Fibroblast of skin of abdomen (primary cell): ENCODE measurements at places on chromosomes 1 and 21.
A peak's percentile ranks its signal among the peaks of the same experiment; 100 is the strongest.

DNA sequence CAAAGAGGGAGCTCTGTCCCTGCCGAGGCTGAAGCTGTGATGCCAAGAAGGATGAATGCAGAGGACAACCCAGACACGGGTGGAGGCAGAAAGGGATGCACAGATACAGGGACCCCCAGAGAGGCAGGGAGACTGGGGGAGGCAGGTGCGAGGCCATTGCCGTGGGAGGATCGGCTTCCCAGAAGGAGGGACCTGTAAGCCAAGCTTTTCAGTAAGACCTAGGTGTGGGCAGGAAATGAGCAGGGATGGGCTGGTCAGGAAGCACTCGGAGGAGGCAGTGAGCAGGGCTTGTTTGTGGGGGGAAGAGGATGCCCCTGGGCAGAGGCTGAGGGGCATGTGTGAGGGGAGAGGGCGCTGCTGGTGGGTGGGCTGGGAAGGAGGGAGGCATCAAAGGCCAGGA lies 67.7 kb upstream of the WNT4 start:
- no peak for DNase-seq

- no peak for DNase-seq
These were observed 1.1 kb downstream of the ZMYM1 start for GRCh38 chr1:35080171-35080854.

DNA sequence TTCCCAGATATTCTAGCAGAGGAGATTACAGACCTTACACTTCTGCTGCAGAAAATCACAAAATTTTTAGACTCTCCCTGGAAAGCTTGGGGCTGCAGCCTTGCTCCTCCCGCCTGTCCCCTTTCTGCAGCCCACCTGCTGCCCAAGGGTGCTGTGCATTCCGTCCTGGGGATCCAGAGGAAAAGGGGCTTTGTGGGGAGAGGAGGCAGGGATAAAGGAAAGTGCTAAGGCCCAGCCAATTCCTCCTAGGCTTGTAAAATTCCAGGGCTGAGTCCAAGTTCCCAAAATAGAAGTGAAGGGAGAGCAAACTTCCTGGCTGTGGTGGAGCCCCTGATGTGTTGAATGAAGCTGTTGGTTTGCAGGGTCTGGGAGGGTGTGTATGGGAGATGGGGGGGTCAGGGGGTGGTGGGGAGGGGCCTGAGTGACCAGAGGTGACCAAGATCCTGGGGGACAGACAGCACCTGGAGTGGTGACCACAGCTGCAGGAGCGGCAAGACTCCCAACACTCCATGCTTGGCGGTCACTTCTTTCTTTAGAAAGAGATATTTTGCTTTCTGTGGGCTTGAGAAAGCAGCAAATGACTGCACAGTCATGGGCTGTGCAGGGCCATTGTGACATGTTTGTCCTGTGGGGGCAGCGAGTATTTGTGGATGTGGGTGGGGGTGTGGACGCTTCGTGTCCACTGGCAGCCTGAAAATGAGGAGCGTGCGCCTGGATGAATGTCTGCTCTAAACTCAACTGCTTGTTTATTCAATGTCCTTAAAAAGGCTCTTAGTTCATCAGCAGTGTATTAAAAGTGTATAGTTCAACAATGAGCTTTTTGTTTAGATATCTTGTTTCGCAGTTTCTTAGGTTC lies 68.4 kb downstream of the TLR5 start:
- no peak for DNase-seq

GRCh38 chr1:57217905-57218304 lies 206.0 kb downstream of the DAB1 start:
- no peak for DNase-seq

DNA sequence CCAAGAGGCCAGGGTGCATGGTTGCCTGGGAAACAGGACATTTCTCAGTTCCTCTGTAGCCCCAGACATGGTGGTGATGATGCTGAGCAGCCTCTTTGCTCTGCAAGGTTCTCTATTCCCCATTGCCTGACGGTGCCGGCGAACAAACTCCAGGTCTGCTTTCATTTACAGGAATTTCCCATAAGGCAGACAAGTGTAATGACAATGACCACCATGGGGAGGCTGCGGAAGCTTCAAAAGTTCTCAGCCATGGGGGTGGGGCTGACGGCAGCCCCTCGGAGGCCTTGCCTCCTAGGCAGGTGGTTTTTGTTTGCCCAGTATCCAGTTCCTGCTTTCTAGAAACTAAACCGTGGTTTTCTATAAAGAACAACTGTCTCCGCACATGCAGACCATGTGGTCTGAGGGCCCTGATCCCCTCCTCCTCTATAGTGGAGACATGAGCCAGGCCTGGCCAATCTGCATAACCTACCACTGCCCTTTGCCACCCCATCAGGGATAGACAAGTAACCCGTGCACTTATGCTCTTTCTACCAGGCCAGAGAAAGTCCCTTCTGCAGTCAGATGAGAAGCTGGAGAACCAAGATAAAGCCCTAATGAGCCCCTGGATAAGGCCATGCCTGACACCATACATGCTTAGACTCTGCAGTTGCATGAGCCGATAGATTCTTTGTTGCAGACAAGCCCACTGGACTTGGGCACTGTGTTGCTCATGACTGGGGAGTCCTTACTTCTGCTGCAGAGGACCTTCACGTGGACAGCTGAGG lies 54.1 kb downstream of the LDLRAD2 start:
- DNase-seq: no peak

- DNase-seq: peak; percentile 67
These were observed 28.7 kb downstream of the KCNA3 start for GRCh38 chr1:110645821-110646735.

DNA sequence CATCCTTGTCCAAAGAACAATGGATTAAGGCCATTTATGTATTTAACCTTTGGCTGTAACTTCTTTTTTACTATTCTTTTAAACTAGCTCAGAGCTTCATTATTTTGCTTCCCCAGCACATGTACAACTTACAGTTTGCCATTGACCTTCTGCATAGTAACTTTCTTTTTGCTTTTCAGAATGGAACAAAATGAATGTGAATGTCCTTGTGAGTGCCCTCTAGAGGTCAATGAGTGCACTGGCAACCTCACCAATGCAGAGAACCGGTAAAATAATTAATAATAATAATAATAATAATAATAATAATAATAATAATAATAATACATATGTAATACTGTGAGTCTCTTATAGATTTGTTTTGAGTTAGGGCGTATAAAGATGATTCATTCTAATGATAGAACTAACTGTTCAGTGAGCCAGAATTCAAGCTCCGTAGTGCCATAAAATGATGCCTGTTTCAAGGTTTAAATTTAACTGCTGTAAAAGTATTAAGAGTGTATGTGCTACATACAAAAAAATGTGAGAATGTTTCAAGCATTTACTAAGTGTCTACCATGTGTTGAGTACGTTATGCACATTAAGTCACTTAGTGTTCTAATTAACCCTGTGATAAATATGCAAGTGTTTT lies 69.0 kb upstream of the RAVER2 start:
- DNase-seq: no peak

DNA sequence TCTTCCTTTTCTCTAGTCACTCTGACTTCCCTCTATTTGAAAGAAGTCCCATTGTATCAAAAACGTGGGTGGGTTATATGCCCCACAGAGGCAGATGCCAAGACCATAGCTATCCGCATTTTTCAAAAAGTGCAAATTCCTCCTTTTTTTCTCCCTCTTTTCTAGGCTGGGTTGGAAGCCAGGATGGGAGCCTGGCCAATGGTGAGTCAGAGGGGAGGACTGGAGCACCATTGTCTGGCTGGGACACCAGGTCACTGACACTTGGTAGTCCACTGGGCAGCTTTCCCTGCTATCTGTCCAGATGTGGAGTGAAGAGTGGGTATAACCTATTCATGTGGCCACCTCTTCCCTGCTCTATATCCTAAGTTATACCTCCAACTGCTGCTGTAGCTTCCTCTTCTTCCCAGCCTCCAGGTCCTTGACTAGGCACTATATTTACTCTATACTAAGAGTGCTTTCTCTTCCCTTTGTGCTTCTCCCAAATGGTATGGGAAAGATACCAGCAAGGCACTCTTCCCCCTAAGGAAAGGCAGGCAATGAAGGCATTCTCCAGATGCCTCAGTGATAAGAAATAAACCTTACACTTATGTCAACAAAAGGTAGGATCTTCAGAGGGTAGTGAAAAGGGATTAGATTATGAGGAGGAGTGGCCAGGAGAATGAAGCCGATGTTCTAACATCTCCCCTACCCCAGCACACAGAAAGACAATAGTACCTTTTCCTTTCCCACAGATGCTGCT lies 12.9 kb downstream of the PI4KB start:
- peak; percentile 75 for DNase-seq

- DNase-seq: peak; percentile 28
These were observed 43.1 kb downstream of the WARS2 start for GRCh38 chr1:119097380-119097779.

GRCh38 chr1:203089651-203090045 lies 3.8 kb upstream of the MYOG start:
- no peak for DNase-seq

DNA sequence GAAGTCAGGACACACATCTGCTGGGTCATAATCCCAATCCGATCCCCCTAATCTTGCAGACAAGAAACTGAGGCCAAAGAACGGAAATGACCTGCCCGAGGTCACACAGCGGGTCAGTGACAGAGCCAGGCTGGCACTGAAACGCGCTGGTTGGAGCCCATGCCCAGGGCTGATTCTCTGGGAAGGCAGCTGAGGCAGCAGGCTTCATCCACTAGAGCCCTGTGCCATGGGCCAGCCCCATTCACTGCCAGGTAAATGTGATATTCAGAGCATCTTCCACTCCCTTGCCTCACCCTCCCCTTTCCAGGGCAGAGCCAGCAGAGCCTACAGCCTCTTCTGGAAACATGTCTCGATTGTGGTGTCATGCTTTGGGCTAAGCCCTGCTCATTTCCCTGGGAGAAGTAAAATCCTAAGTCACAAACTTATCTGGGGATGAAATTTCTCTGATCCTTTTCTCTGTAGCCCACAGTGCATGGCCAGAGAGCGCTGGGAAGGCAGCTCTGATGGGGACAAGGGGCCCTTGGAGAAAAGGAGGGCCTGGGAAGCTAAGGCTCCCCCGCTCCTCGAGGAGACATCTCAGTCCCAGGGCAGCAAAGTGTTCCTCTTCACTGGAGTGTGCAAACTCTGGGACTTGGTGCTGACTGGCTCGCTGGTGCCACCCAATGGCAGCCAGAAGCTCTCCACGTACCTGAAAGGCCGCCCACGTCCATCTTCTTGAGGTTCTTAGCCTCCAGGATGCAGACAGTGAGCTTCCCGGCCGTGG lies 110.4 kb downstream of the SYT2 start:
- DNase-seq: peak; percentile 83

DNA sequence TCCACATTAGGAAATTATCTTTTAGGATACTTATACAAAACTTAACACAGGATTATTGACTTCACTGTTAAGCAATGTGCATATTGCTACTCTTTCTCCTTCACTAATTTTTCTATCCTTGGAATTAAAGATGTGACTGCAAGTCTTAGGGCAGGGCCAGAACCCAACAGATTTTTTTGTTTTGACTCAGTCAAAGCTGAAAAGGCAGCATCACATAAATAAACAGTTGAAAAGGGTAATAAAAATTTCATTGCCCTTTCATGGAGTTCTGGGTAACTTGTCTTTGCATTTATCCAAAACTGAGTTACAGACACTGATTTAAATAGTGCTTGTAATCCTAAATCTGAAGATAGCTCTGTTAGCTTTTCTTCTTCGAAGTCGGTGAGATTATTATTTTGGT lies 1.9 kb upstream of the TMEM35B start:
- DNase-seq: peak; percentile 13

DNA sequence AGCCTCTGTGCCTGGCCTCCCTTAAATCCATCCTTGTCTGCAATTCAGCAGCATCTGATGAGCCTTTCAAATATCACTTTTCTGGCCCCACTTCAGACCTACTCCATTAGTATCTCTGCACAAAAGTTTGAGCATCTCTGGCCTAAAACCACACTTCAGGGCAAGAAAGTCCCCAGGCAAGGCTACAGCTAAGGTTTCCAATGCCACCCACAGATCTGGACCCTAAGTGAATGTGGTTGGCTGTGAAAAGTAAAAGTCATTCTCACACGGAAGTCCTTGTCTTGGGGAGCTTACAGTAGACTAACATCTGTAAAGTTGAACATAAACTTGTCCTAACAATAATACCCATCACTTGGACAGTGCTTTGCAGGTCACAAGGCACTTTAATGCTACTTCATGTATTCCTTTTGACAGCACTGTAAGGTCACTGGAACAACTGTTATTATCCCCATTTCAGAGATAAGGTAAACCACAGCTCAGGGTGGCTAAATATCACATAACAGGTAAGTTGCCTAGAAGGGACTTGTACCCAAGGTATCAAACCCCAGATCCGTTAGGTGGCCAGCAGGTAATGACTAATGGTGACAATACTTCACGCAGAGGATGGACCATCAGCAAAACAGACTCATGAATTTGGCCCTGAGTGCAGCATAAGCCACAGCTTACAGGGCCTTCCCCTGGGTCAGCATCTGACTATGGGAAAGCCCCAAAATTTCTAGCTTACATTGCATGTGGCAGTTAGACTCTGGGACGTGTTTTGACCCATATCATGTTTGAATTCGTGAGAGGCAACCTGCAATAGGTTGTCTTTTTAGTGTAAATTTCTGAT lies 356.0 kb downstream of the HHAT start:
- no peak for DNase-seq

DNA sequence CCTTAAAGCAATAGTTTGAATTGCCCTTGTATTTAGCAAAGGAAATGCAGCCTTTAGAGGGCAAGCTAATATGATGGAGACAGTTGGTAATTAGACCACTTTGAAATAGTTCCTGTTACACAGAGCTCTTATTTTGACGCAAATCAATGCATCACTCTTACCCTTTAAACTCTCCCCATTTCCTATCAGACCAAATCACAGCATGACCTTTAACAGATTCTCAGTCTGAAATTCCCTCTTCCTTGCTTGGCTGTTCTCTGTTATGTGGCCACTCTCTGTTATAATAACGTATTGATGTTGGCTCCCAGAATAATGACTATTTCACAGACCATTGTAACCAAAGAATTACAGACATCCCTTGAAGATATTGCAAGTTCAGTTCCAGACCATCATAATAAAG lies 66.9 kb upstream of the NGF start:
- DNase-seq: no peak

- no peak for DNase-seq
These were observed 15.4 kb upstream of the WNT2B start for GRCh38 chr1:112493351-112493750.

DNA sequence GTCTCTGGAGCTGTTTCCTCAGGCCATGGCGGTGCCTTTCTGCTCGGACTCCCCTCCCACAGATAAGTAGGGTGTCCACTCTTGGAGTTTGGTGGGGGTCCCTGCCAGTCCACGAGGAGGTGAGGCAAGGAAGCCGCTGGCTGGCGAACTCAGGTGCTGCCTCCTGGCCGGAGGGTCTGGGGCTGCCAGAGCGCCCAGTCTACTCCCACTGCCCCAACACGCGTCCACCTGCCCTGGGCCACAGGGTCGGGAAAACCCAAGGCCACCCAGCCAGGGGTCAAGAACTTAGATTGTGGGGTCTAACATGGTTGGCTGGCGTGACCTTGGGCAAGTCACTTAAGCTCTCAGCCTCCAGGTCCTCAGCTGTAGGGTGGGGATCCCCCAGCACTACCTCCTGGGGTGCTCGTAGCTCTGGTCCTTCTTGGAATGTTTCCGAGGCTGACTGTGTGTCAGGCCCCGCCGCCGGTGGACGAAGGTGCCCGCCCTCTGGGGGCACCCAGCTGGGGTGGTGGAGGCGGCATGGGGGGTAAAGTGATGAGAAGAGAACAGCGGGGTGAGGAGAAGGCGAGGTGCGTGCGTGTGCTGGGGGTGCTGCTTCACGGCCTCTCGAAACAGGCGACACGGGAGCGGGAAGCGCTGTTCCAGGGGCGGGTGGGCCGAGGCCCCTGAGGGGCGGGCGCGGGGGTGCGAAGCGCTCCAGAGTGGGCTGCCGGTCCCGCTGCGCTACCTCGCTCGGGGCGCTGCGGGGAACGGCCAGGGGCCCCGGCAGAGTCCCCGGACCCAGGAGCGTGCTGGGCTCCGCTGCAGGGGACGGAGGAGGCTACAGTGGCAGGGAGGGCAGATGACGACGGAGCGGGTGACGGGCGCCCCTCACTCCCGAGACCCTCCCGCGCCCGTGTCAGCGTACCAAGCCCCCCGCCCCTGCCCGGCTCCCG lies 1.2 kb downstream of the SH2D5 start:
- DNase-seq: no peak
